ENCODE measurements at places on chromosomes 3 and 15.
A peak's percentile ranks its signal among the peaks of the same experiment; 100 is the strongest.

- DNase-seq, result no peak
These were observed 32.0 kb downstream of the AADACL2 start for GRCh38 chr3:151765685-151766084.

DNA sequence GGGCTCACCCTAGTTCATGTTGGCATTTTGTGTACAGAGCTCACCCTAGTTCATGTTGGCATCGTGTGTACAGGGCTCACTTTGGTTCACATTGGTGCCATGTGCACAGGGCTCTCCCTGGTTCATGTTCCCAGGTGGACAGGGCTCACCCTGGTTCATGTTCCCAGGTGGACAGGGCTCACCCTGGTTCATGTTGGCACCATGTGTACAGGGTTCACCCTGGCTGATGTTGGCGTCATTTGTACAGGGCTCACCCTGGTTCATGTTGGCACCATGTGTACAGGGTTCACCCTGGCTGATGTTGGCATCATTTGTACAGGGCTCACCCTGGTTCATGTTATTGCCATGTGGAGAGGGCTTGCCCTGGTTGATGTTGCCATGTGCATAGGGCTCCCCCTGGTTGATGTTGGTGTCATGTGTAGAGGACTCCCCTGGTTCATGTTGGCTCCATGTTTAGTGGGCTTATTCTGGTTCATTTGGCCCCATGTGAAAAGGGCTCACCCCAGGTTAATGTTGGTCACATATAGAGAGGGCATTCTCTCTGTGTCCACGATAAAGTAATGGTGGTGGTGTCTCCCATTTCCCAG lies 31.7 kb upstream of the NR2C2 start:
- DNase-seq, result no peak

DNA sequence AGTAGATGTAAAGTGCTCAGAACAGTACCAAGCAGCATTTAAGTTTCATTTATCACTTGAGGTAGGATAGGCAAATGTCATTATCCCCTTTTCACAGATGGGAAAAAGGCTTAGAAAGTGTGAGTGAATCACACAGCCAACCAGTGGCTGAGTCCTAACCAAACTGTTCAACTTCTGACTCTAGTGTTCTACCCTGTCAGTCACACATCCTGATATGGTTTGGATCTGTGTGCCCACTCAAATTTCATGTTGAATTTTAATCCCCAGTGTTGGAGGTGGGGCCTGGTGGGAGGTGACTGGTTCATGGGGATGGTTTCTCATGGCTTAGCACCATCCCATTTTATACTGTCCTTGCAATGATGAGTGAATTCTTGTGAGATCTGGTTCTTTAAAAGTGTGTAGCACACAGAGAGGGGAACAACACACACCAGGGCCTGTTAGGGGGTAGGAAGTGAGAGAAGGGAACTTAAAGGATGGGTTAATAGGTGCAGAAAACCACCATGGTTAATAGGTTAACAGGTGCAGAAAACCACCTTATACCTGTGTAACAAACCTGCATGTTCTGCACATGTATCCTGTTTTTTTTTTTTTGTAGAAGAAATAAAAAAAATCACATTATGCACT lies 304.7 kb downstream of the SUCLG2 start:
- DNase-seq, result no peak

GRCh38 chr15:42151141-42151561 lies 5.3 kb downstream of the PLA2G4F start:
- DNase-seq, result no peak

- no peak for DNase-seq
These were observed 509.3 kb upstream of the PPP2R3A start for GRCh38 chr3:135456108-135456790.

DNA sequence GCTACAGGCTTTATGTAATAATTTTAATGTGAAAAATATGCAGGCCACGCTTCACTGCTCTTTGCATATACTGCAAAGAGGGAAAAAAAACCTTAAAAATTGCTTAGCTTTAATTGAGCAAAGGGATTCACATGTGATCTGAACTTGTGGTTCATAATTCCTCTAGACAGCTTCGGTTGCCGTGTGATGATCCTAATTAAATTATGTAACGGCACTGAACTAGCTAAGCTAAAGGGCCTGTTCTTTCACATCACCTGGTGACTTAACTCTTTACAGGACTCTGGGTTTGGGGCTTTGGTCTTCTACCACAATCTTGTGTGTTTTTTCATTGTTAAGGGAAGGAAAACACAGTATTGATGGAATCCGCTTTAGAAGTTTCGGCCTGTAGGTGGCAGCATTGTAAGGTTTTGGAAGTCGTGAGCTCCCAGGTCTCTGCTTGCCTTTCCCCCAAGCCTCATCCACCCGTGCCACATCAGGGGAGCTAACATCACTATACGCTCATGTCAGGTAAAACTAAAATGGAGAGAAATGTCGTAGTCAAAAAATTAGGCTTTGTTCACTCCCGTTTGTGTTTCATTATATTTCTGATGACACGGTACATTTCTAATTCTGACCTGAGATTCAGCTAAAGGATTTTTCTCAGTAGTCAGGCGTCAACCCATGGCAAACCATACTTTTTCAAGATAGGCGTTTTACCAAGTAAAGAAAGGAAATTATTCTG lies 205.6 kb upstream of the DPH6 start:
- peak; percentile 68 for DNase-seq

DNA sequence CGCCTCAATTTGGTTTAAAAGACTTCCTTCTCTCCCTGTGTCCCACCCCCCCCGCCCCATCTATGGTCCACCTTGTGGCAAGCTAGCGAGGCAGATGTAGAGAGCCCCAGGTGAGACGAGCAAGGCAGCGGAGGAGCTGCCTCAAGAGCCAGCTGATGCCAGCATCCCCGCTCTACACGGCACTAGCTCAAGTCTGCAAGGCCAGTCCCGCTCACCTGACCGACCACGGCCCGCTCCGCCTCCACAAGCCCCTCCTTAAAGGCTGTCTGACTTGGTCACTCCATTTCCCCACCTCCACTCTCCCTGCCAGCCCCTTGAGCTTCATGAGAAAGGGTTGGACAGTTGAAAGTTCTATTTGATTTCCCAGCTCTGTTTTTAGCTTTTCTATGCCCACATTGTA lies 56.2 kb upstream of the IGF1R start:
- no peak for DNase-seq

DNA sequence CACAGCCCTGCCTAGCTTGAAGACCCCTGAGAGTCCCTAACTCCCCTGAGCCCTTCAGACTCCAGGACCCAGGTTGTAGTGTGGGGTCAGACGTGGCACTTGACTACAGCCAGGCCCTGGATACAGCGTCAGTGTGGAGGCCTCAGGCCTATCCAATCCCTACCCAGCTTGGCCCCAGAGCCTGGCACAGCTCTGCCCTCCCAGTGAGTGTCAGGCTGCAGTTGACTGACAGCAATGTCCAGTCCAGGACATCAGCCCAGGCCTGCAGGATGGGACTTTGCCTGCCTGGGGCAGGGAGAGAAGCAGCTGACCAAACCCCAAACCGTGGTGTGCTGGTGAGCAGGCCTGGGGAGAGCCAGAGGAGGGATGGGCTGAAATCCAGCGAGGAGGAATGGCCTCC lies 27.3 kb downstream of the KLF13 start:
- DNase-seq, result no peak

- DNase-seq, result no peak
These were observed 20.2 kb downstream of the CCR1 start for GRCh38 chr3:46187876-46188275.

DNA sequence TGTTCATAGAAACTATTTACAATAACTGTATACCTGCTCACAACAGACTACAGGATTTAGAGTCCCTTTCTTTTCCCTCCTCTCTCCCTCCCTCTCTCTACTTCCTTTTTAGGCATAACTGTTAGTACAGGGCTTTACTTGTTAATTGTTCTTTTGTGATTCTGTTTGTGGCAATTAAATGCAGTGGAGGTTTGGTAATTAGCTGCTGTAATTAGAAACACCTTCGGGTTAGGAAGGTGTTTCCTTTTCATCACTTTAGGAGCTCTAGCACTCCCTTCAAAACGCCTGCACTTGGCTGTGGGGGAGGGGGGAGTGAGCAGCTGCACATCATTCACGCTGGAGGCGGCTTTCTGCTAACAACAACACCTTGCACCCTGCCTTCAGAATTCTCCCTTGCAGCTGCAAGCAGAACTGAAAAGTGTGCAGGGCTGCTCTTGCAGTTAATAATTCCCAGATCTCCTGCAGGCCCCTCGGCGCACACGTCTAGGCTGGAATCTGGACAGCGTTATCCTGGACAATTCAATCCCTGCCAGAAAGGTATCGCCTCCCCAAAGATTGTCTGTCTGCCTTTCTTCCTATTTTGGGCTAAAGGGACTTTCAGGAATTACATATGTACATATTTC lies 242.6 kb upstream of the RGMA start:
- DNase-seq, result no peak

DNA sequence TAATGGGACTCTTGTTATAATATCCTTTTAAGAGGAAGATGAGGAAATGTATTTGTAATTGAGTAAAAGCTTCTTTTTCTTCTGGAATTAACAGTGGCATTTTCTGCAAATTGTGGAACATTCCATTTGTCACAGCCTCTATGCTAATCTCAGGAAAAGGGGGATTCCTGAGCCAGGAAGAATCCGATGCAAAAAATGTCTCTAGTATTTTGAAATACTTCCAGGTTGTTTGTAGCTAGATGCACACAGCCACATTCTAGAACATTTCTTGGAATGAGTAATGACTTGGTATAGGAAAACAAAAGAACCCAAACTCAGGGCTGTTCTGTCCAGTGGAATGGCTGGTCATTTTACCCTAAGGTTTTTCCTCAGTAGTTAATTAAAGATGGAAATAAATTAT lies 98.5 kb upstream of the SLC2A2 start:
- DNase-seq, result no peak

GRCh38 chr15:76286271-76286879 lies 24.9 kb downstream of the ETFA start:
- no peak for DNase-seq

GRCh38 chr3:192847941-192848340 lies 69.7 kb downstream of the MB21D2 start:
- DNase-seq, result no peak

DNA sequence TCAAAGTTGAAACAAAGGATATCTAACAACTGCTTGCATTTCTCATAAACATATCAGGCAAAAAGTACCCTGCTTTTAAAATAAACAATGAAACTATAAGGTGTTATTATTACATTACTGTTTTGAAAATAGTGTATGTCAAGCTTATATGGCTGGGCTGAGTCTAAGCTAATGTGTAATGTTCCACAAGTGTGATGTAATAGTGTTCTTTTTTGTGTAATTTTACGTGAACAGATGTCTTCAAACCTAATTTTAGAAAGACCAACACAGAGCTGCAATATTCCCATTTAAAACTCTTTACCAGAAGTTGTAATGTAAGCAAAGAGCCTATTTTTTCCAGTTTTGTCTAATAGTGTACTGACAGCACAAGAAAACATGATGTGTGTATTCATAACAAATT lies 34.0 kb downstream of the MINDY2 start:
- DNase-seq, result no peak

GRCh38 chr15:86016750-86017149 lies 62.9 kb upstream of the AGBL1 start:
- DNase-seq, result no peak

- no peak for DNase-seq
These were observed 45.5 kb downstream of the SUSD5 start for GRCh38 chr3:33173103-33173502.

DNA sequence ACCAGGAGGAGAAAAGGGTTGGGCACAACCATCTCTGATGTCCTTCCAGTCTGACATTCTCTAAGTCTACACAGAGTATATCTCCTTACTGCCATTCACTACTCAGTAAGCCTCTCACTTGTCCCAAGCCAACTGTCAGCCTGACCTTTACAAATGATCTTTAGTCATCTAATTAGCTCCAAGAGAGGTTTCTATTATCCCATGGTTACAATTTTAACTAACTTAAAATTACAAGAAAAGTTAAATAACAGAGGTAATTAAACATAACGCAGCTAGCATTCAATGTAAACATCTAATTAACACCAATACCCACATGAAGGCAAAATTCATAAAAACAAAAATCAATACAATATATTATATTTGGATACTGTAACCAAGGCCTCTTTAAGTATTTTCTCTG lies 126.9 kb downstream of the LSAMP start:
- no peak for DNase-seq

GRCh38 chr3:54863366-54863765 lies 64.5 kb downstream of the LRTM1 start:
- no peak for DNase-seq

GRCh38 chr3:18847583-18848197 lies 300.6 kb upstream of the KCNH8 start:
- DNase-seq, result no peak
